Pancreas (tissue), 10 donors: ENCODE measurements at places on chromosomes 6 and 20. TPM values are rescaled to one million over a fixed set of nuclear protein-coding genes. Genes with fewer than 3 reads are reported as not detected.

Gene CCR6
- total RNA-seq: not detected

- no peak for DNase-seq
- H3K4me1 ChIP-seq: peaks cover 59% of the 10 kb centered on the region
- H3K4me3 ChIP-seq: no peak overlapping the region
- H3K36me3 ChIP-seq: no peaks in the 10 kb centered on the region
These were observed 4.7 kb downstream of the BCLAF1 start for GRCh38 chr6:136284909-136285308.

GRCh38 chr6:161465403-161465802, 191.5 kb upstream of the AGPAT4 start:
- no peak for DNase-seq
- no peaks in the 10 kb centered on the region for H3K4me1 ChIP-seq
- no peak overlapping the region for H3K27ac ChIP-seq
- no peaks in the 10 kb centered on the region for H3K27me3 ChIP-seq
- H3K36me3 ChIP-seq: no peaks in the 10 kb centered on the region

Gene TMEM244
- not detected for total RNA-seq

DNA sequence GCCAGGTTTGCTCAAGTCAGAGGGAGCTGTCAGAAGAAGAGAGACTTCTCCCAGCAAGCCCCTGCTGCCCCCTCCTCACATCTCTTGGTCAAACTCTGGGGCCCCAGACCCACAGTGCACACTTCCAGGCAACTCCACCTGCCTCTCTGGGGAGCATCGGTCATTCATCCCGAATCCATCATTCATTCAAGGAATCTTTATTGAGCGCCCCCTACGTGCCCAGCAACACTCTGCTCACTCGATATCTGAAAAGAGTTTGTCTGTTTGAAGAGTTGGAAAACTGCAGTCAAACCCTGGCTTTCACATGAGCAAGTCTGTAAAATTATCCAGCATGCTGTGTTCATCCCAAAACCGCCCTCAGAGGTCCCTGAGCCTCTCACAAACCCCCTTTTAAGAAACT, 66.2 kb downstream of the PRR18 start:
- no peaks in the 10 kb centered on the region for H3K36me3 ChIP-seq
- no peaks in the 10 kb centered on the region for H3K4me1 ChIP-seq
- H3K27ac ChIP-seq: no peak overlapping the region
- DNase-seq: no peak
- H3K4me3 ChIP-seq: no peak overlapping the region

GRCh38 chr6:39962831-39963230, 28.6 kb upstream of the MOCS1 start:
- H3K27me3 ChIP-seq: no peaks in the 10 kb centered on the region
- H3K27ac ChIP-seq: no peak overlapping the region
- DNase-seq: no peak
- no peak overlapping the region for H3K4me3 ChIP-seq

GRCh38 chr6:656460-657252, at the start of gene HUS1B:
TSS of gene HUS1B (minus strand) at chr6:657100. CDS start at chr6:656944, 156 bp downstream.
- H3K36me3 ChIP-seq: no peaks in the 10 kb centered on the region
- H3K27me3 ChIP-seq: no peaks in the 10 kb centered on the region
- no peaks in the 10 kb centered on the region for H3K4me1 ChIP-seq
- H3K4me3 ChIP-seq: no peak within 1 kb of the TSS

- no peaks in the 10 kb centered on the region for H3K4me1 ChIP-seq
- H3K4me3 ChIP-seq: no peak overlapping the region
- DNase-seq: peak; percentile 92
- peaks cover 7% of the 10 kb centered on the region for H3K27me3 ChIP-seq
- H3K27ac ChIP-seq: no peak overlapping the region
These were observed 6.6 kb upstream of the BTNL2 start for GRCh38 chr6:32413427-32414047.
